ENCODE measurements at places on chromosomes 5 and 9.
A peak's percentile ranks its signal among the peaks of the same experiment; 100 is the strongest.

GRCh38 chr5:161411156-161411555 lies 135.4 kb downstream of the GABRB2 start:
- DNase-seq: no peak

DNA sequence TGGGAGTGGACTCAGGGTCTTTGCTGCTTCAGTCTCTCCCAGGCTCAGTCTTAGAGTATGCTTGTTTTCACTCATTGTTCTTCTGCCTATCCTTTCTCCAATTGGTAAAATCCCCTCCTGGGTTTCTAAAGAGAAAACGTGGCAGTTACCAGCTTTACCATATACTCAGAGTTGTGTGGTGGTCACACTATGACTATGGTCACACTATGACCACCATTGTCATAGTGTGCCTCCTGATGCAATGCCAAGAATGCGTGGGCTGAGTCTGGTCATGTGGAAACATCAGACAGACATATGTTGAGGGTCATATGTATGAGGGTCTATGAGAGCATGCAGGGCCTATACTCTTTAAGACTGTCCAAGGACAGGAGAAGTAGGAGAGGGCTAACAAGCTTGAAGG lies 326.5 kb upstream of the PRR16 start:
- no peak for DNase-seq

GRCh38 chr5:39254671-39255070 lies 35.3 kb upstream of the FYB1 start:
- DNase-seq: no peak

GRCh38 chr9:128113526-128114325 lies 13.8 kb downstream of the PTGES2 start:
- no peak for DNase-seq

DNA sequence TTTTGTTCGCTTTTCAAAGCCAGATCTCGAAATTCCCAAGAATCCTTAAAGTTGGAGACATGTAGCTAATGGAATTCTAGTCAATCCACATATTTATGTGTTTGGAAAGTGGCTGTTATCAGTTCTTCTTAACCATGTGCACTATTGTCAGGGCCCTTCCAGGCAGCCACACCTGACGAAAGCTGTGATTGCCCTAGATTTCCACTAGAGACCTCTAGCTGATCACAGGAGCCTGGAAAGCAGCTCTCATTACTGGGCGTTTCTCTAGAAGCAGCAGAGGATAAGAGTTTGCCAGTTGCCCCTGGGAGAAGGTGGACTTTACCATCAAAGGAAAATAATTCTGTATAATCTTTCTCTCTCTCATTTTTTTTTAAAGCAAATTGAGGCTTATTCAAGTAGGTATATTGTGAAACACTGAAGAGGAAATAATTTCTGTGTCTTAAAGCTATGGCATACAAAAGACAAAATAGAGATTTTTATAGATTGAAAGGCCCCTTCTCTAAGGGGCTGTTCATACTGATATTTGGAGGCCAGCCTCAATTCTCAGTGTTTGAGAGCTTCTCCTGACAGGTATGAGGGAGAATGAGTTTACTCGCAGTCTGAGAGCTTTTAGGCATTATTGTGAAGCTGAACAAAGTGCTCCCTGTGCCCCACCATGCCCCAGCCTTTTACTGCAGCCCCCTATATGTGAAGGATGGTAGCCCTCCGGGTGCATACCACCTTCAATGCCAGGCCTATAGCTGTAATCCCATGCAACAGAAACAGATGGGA lies 405.4 kb upstream of the ACTBL2 start:
- DNase-seq: peak; percentile 32

GRCh38 chr9:135109650-135110049 lies 22.2 kb downstream of the OLFM1 start:
- DNase-seq: no peak

DNA sequence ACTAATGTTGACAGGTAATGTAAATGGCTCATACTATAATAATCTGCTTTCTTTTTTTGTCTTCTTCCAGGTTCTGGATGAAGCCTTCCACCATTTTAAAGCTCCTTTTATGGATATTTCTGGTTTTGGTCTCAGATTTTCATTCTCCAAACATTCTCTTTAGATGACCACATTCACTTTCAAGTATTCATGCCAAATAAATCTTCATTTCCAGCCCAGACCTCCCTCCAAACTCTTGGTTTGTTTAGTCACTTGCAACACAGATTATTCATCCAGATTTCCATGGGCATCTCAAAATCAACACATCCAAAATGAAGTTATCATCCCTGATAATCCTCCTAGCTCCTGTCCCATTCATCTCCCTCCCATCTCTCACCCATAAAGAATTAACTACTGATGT lies 40.3 kb upstream of the SVEP1 start:
- no peak for DNase-seq

- no peak for DNase-seq
Measured at GRCh38 chr5:608429-609370, 3.4 kb upstream of the CEP72 start.

DNA sequence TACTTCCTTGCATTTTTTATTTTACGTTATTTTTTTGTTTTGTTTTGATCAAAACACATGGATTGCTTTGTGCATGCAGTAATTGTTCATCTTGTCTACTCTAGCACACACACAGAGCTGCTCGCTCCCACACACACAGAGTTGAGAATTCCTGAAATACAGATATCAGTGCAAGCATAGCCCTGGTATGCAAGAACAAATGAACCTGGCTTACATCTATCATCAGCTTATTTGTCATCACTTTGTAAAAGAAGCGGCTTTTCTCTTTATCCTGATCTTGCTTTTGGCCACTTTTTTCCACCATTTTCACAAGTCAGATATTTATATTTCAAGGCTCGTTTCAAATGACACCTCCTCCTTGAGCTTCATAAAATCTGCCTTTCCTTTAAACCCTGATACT lies 1435.7 kb downstream of the MAT2B start:
- no peak for DNase-seq

GRCh38 chr5:33223563-33224284 lies 217.0 kb upstream of the TARS1 start:
- no peak for DNase-seq

DNA sequence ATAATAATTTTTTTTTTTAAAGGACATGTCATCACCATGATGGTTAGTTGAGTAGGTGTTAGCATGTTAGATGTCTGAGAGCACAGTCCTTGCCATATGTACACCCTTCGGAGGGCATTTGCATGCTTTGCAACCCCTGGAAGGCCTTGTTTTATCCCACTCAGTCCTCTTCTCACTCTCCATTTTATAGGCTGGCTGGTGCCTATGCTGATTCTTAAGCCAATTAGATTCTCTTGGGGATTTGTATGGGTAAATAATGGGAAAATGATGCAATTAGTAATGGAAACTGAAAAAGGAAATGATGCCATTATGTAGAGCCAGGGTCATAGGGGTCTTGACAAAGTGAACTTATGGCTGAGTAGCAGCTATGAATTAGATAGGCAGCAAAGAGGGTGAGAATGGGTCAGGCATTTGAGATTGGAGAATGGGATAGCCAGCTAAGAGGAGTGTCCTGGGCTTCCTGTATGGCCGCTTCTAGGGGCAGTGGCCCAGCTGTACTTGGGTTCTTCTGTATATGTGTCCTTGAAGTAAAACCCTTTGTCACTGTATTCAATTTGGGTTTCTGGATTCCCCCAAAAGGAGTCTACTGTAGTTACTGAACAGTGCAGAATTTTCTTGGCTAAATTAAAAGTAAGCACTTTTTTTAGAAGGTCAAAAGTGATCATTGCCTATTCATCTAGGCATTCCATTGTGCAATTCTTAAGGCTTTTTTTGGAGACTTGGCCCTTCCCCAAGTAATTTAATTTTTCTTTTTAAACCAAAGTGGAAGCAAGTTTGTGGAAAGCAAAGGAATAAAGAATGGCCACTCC lies 31.6 kb downstream of the LRRTM2 start:
- DNase-seq: no peak

DNA sequence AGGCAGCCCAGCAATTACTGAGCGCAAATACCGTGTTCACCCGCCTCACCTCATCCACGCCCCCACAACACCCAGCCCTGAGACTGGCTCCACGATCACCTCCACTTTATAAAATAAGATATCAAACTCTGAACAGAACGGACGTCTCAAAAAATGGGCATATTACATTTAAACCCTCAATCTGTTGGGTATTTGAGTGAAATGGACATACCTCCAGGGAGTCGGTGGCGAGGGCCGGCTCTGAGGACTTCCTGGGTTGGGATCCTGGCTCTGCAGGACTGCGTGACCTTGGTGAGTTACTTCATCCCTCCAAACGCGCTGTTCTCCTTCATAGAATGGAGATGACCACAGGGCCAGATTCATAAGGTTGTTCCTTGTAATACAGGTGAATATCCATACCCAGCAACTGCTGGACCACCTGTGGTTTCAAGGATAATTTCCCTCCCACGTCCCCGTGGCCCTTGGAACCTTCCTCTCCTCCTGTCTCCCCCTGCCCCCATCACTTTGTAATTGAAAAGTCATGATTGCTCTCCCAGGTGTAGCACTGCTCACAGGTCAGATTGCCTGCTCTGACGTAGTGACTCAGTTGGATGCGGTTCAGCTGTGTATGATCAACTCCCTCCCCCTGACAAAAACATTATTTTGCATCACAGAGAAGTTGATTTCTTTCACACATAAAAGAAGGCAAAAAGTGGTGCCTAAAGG lies 135.6 kb downstream of the KCNIP1 start:
- no peak for DNase-seq

DNA sequence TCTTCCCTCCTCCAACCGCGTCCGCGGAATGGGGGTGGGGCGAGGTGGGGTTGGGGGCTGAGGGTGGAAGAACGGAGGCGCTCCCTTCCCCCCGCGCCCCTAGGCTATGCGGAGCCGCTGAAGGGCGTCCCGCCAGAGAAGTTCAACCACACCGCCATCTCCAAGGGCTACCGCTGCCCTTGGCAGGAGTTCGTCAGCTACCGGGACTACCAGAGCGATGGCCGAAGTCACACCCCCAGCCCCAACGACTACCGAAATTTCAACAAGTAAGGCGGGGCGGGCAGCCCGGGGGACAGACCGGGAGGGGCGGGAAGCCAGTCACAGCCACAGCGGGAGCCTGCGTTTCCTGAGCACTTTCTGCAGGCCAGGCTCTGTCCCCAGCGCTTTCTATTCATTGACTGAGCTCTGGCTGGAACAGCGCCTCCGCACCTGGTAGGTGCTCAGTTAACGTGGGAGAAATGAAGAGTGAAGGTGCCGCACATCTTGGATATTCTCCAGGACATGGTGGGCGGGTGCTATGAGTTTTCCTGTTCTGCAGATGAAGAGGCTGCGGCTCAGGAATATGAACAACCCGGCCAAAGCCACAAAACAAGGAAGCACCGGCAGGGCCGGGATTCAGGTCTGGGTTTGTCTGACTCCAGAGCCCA lies 11.3 kb downstream of the MYOZ3 start:
- DNase-seq: no peak

- no peak for DNase-seq
Measured at GRCh38 chr5:218457-219291, 554 bp downstream of the SDHA start.

DNA sequence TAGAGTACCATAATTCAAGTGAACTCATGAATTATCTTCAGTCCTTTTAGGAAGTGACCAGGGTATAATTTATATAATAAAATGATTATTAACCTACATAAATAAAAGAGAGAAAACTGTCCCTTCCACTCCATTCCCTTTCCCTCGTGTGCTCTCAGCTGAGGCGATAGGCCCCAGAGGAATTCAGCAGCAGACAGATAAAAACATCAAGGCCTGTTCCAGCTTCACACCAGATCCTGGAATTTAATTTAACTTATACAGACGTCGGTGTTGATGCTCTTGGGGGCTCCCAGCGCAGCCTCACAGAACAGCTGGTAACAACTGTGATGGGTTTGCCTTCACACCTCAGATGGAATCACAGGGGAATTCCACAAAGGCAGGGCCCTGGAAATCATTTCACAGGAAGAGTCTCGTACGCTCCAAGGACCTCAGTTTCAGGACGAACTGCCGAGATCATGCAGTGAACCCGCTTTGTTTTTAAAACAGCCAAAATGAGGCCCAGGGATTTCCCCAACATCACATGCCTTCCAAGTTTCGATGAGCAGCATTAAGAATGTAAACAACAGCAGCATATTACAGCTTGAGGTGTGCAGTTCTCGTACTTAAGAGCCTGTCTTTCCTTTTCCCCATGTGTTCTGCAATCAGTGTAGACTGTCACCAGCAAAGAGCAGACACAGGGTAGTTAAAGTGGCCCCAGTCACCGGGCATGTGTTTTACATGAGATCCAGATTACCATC lies 73.6 kb upstream of the ALDH1B1 start:
- no peak for DNase-seq

GRCh38 chr9:20804489-20805250 lies 120.6 kb downstream of the FOCAD start:
- no peak for DNase-seq

DNA sequence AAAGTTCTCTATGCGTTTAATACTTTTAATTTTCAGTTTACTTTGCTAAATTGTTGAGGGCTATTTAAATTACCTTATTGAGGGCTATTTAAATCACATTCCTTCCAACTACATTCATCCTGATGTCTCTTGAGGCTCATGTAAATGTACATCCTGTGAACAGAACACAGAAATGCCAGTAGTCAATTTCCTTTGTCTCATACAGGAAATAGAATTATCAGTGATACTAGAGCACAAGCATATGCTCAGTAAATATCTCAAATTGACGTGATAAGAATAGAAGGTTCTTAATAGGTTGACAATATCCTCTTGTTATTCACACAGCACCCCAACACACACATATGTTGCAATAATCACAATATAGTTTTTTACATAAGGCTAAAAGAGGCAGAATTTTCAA lies 449.0 kb downstream of the CYLC2 start:
- no peak for DNase-seq

- DNase-seq: no peak
Measured at GRCh38 chr9:14209399-14210345, 104.3 kb downstream of the NFIB start.

DNA sequence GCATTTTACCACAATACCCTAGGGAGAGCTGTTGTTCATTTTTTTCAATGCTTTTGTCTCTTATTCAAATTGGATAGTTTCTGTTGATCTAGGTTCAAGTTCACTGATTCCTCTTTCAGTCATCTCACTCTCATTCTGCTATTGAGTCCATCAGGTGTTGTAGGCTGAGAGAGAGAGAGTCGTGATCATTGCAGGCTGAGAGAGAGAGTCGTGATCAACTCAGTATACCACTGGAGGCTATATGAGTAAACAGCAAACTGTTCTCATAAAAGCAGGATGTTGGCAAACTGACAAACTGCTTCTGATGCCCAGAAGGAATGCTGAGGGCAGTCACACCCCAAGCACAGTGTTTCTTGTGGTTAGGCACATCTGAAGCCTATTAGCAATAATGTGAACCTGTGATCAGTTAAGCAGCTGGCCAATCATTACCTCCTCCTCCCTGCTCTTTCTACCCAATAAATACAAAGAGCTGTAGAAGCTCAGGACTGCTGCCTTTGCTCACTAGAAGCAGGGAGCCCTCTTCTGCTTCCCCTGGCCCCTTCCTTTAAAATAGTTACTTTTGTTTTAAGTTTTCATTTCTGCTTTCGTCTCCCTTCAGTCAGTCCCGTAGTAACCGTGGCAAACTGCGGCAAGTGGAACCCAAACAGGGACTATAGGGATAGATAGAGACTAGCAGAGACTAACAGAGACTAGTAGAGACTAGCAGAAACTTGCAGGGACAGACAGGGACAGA lies 476.1 kb upstream of the ACO1 start:
- no peak for DNase-seq

- no peak for DNase-seq
Measured at GRCh38 chr5:111930449-111930848, 173.5 kb upstream of the NREP start.

GRCh38 chr5:72812488-72812887 lies 4.0 kb upstream of the TNPO1 start:
- no peak for DNase-seq
